Uterus (tissue), 4 donors: ENCODE measurements at places on chromosomes 4 and X.
A peak's percentile ranks its signal among the peaks of the same experiment; 100 is the strongest.

- no peak for DNase-seq
These were observed 13.2 kb downstream of the CC2D2A start for GRCh38 chr4:15482842-15483241.

DNA sequence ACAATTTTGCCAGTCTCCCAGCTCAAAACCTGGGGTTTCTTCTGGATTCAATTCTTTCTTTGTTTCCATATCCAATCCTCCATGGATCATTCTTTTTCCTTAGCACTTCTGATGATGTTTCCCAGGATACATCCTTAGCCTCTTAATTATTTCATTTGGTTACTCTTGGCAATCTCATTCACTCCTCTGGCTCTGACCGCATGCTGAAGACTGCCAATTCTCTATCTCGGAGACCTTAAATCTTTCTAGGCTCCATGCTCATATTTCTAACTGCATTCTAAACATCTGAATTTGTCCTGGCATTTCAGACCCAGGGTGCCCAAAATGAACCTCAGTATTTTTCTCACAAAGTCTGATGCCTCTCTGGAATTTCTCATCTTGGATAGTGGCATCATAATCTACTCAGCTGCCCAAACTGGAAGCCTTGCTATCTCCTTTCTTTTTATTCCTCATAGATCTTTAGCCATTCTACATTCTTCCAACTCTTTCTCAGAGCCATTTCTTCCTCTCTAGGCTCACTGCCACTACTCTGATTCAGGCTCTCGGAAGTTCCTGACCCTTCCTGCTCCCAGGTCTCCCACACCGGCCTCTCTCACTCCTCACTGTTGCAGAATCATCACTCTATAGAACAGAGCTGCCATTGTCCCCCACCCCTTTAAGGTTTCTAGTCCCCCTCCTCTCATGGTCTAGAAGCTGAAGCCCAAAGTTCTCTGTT, 290.2 kb downstream of the CAMK2D start:
- no peak for DNase-seq

- no peak for DNase-seq
These were observed 123.5 kb upstream of the FAT4 start for GRCh38 chr4:125191232-125191631.

DNA sequence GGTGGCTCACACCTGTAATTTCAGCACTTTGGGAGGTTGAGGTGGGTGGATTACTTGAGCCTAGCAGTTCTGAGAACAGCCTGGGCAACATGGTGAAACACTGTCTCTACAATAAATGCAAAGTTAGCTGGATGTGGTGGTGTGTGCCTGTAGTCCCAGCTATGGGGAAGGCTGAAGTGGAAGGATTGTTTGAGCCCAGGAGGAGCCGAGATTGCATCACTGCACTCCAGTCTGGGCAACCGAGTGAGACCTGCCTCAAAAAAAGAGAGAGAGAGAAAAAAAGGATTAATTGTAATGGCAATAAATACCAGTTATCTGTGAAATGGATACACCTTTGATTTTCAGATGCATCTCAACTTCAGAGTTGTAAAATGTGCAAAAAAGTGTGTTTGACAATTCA, 58.8 kb downstream of the SPRY1 start:
- no peak for DNase-seq

GRCh38 chr4:162644346-162644745, 480.5 kb upstream of the FSTL5 start:
- no peak for DNase-seq

- DNase-seq = no peak
These were observed 61.3 kb downstream of the NPNT start for GRCh38 chr4:105956569-105956968.

GRCh38 chr4:39326468-39326977, 39.6 kb downstream of the RFC1 start:
- DNase-seq = no peak

DNA sequence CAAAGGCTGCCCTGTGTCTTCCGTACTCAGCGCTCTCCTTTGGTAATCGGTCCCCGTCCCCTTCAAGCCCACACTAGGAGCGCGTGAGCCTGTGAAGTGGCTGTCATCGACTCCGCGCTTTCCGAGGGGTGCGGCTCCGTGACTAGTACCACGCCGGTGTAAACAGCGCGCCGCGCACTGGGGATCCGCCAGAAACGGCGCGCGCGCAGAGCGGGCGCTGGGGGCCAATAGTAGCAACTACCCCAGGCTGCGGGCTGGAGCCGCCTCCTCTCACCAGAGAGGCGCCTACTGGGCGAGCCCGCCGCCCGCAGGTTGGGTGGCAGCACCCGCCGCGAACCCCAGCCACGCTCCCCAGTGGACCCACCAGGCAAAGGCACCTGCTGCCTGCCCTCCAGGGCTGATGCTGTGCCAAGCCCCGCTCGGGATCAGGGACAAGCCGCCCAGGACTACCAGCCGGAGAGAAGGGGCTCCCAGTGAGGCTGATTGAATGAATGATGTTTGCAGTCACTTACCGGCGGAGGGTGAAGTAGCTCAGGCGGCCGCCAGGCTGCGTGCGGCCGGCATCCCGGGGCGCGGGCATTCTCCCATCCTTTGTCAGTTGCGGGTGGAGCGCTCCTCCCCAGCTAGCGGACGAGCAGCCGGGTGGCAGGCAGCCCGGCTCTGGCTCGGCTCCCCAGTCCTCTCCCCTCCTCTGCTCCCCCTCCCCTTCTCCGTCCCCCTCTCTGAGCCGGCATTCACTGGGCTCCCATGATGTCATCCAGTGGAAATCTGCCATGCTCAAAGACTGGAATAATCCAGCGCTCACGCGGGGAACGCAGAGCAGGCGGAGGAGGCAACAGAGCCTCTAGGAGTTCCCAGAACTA, 370.3 kb upstream of the SMIM31 start:
- peak; percentile 19 for DNase-seq

DNA sequence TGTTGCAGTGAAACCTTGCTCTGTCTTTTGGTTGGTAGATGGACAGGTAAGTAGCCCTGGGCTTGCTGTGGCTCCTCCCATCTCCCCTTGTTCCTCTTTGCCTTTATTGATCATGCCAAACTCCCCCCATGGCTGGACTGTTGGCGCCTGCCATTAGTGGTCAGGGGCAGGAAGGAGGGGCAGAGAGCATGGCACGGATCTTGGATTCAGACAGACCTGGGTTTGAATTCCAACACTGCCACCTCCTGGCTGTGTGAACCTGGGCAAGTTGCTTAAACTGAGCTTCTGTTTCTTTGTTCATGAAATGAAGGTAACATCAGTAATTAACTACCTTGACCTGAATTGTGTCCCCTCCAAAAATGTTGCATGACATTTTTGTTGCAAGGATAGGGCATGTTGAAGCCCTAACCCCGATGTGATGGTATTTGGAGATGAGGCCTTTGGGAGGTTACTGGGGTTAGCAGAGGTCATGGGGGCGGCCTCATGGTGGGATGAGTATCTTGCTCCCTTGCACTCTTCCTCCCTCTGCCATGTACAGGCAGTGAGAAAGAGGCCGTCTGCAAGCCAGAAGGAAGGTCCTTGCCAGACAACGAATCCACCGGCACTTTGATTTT, 6.0 kb downstream of the SLC2A9 start:
- no peak for DNase-seq
